Fibroblast of skin of right biceps (primary cell): ENCODE measurements at places on chromosomes 12 and 14.

DNA sequence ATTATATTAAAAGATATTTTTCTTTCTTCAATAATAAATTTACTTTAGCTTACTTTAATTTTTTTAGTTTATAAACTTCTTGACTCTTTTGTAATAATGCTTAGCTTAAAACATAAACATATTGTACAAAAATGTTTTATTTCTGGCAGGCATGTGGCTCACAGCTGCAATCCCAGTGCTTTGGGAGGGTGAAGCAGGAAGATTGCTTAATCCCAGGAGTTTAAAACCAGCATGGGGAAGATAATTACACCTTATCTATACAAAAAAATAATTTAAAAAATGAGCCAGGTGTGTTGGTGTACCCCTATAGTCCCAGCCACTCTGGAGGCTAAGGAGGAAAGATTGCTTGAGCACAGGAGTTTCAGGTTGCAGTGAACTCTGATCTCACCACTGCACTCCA is 120.7 kb downstream of the GPHN start:
- no peak for DNase-seq

DNA sequence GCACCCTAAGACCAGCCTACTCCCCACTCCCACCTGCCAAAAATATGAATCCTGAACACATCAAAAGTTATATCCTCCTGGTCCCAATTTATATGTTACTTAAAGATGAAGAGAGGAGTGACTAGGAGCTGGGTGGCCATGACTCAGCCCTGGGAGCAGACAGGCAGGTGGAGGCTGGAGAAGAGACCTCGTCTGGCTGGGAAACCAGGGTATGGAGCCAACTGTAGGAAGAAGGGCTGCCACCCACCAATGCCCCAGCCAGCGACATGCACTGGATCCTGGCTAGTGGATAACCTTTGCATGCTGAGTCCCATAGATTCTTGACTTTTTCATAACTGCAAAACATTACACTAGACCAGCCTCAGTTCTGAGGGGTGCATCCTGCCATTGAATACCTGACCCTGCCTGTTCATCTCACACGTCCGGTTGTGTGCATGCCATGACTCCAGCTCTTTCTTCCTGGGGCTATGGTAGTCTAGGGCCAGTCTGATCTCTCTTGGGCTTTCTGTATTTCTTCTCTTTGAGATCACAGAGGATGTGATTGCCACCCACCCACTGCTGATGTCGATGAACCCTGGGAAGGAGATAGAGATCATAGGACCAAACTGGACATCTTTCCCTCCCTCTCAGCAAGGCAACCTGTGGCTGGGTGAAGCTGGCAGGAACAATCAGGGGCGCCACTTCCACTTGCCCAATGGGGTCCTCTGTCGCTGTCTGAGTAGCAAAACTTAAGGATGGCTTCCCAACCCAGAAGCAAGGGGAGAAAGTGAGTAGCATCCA is 69.6 kb upstream of the DDX11 start:
- DNase-seq: no peak

DNA sequence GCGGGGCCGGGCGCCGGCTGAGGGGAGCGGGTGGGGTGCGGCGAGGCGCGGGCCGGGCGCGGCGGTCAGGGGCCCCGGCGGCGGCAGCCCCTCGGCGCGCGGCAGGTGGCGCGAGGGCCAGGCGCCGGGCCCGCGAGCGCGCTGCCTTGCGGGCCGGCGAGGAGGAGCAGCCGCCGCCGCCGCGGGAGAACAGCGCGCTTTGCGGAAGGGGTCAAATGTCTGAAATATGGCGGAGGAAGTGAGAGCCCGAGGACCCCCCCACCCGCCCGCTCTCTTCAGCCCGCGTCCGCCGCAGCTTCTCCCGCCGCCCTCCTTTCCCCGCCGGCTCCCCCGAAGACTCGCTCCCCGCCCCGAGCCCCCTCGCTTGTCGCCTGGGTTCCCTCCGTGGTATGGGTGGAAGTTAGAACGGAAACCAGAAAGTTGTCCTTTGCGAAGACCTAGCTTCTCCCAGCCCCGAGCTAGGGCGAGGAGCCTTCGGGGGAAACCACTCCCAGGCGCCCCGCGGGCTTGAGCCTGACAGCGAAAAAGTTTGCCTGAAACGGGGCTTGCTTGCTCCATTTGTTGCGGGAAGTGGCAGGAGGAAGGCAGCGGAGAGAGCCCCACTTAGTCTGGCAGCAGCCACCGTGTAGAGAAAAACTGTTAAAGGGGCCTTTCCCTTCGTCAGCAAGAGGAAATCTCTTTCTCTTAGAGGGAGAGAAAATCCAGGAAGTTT is 551 bp downstream of the RAP1B start:
- peak; percentile 61 for DNase-seq

GRCh38 chr12:121579190-121579791 is 1.5 kb downstream of the KDM2B start:
- peak; percentile 45 for DNase-seq

- DNase-seq: no peak
Measured at GRCh38 chr12:83122623-83122934, 435.9 kb downstream of the TMTC2 start.

DNA sequence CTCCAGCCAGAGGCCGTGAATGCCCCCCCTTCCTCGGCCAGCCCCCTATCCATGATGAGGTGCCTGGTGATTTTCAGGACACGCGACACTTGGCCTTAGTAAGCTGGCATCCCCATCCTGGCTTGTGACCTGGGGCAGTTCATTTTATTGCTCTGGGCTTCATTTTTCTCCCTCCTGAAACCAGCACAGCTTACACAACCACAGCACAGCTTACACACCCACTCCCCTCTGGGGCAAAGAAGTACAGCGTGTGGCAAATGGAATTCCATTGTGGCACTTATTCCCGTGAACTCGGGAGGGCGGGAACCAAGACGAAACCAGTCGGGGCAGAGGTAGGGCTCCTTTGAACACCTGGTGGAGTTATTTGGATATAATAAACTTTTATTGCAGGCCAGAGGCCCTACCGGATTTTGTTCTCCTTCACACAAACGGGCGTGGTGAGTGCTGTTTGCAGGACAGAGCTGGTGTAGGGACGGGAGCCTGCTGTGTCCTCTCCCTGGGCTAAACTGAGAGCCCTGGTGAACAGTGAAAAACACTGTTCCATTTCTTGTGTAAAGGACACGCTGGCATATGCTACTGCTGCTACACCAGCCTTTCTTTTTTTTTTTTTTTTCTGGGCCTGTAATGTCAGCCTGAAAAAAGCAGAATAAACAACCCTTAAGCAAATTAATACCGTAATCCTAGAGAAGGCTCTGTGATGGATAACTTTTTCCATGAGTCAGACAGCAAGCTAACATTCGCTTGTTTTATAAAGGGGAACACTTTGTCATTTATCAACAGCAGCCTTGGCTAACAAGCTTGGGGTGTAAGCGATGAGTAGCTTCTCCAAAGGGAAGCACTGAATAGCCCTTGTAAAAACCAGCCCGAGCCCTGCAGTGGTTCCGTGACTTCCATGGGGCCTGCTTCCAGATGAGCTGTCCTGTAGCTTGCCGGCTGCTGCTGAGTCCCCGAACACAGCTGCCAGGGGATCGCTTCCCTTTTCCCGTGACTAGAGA is 29.3 kb downstream of the CD9 start:
- DNase-seq: peak; percentile 94

GRCh38 chr12:119283310-119283709 is 51.2 kb upstream of the CCDC60 start:
- no peak for DNase-seq

DNA sequence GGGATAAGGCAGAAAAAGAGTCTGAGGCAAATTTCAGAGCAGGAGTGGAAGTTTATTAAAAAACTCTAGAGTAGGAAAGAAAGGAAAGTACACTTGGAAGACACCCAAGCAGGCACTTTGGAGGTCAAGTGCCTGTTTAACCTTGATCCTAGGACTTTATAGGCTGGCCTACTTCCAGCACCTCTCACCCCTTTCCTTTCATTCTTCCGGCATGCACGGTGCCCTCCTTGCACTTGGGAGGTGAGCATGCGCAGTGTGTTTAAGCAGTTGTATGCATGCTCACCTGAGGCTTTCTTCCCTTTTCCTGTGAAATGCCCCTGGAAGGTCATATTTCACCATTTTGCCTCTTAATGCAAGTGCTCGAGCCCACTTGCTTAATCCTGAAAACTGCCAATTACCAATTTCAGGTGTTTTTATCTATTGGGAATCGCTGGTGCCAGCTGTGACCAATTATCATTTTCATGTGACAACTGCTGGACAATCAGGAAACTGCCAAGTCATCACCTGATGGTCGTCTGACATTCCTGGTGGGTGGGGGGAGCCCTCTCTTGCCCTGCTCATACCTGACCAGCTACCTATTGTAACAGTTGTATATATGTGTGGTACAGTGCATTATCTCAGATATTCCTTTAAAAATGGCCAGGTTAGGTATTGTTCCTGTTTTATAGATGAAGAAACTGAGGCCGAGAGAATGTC is 53.5 kb downstream of the SUDS3 start:
- DNase-seq: no peak

DNA sequence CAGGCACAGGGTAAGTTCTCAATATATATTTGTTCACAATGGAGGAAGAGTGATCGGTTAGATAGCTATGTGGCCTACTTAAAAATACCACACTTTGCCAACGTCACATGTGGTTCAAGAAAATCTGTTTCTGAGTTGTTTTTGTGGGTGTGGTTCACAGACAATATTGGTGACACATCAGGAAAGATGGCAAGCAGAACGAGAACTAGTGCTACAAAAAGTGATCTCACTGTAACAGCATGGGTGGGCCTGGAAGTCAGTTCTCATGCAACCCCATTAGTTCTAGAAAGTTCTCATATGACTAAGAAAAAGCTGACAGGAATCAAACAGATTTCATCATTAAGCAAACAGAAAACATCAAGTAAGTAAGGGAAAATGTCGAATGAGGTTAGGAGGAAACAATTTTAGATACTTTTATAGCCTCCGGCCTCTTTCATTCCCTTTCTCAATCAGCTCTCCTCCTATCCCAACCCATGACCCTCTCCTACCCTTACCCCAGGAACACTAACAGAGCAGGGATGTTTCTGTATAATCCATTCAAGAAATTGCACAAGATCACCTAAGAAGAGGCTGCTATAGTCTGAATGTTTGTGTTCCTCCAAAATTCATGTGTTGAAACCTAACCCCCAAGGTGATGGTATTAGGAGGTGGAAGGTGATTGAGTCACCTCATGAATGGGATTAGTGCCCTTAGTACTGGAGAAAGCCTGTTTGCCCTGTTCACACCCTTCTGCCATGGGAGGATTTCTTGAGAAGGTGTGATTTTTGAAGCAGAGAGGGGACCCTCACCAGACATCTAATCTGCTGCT is 15.5 kb upstream of the NTN4 start:
- peak; percentile 98 for DNase-seq

DNA sequence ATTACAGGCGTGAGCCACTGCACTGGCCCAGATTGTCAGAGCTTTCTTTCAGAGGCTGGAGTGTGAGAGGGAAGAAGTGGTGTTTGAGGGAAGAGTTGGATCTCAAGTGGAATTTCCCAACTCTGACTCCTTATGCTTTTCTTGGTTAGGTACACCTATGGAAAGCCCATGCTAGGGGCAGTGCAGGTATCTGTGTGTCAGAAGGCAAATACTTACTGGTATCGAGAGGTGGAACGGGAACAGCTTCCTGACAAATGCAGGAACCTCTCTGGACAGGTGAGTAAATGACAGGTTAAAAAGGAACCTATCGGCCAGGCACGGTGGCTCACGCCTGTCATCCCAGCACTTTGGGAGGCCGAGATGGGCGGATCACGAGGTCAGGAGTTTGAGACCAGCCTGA is 14.9 kb downstream of the A2ML1 start:
- DNase-seq: no peak

DNA sequence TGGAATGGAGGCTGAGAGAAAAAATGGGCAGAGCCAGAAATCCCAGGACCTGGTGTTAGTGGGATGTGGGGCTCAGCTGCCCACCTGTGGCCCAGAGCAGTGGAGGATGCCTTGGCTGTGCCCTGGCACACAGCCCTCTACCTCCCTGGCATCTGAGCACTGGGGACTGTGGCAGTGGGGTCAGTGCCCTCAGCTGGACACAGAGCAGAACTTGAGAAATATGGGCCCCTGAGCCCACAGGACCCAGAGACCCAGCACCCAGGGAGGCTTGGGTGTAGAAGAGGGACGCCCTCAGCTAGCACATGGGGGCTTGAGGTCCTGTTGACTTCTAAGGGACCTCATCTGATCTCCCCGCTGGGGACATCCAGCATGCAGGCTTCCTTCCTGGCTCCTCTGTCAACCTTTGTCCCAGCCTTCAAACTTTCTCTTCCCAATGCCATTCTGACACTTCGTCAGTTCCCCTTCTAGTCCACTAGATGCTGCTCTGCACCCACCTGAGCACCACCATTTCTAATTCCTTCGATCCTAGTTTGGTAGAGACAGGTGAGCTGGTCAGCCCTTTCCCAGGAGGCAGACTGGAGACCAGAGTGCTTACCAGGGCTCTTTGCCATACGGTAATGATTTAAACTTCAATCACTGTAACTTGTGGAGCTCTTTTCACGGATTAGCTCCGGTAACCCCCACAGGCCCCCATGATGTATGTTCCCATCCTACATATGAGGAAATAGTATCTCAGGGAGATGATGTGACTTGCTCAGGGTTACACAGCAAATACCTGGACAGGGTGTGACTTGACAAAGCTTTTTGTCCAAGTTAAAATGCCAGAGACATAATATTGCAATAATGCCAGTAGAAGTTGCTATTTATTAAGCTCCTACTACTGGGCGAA is 143.7 kb downstream of the ASCL4 start:
- DNase-seq: peak; percentile 2

- DNase-seq: no peak
Measured at GRCh38 chr14:89719366-89720075, 235.0 kb downstream of the EFCAB11 start.

DNA sequence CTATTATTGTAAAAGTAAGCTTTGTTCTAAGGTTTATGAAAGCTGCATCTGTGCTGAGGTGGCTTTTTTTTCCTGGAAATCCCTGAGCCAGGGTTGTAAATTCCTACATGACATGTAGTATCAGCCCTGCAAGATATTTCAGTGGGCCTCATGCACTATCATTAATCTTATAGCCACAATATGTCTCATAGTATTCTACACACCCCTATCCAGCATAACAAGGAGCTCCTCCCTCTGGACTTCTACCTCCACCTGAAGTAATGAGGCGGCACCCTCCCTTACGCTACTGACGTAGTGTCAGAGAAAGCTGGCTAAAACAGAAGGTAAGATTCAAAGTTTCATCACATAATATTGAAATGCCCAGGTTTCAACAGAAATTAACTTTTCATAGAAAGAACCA is 35.5 kb downstream of the SLC5A8 start:
- no peak for DNase-seq

- DNase-seq: no peak
Measured at GRCh38 chr14:91327250-91327595, 82.7 kb upstream of the GPR68 start.

DNA sequence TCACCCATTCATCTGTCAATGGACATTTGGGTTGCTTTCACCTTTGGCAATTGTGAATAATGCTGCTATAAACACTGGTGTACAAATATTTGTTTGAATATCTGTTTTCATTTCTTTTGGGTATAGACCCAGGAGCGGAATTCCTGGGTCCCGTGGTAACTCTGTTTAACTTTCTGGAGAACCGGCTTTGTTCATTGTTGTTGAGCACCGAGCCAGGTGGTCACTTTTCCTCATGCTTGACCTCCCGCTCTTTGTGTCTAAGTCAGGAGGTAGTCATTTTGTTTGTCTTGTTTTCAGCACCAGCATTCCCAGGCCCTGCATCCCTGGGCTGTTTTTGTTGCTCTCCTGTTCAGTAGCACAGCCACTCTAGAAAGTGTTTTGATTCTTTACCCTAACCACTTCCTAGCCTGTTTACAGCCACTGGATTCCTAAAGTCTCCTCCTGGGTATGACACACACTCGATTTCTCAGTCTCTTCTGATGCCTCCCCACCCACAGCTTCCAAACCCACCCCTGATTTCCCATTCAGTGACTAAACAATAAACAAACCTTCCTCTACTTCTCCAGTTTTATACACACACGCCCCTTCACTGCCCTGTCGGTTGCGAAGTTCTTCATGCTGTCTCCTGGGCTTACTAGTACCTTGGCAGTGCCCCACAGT is 37.9 kb downstream of the B4GALNT3 start:
- no peak for DNase-seq
